ENCODE measurements at places on chromosomes 2 and 18.

DNA sequence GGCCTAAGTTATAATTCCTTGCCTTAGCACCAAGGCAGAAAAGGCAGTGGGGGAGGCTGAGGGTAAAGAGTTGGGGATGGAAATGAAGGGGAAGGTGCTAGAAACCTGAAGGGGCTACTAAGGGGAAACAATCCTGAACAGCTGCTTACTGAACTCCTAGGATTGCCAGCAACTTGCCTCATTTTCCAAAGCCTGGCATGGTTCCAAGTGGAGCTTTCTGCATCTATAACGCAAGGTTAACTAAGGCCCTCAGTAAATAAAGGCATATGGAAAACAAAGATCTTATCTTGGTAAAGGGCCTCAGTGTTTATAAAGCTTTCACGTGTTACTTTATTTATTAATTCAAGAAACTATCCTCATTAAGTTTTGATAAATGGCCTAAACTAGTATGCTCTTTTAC is 10.9 kb downstream of the MEP1B start:
- DNase-seq = no peak

DNA sequence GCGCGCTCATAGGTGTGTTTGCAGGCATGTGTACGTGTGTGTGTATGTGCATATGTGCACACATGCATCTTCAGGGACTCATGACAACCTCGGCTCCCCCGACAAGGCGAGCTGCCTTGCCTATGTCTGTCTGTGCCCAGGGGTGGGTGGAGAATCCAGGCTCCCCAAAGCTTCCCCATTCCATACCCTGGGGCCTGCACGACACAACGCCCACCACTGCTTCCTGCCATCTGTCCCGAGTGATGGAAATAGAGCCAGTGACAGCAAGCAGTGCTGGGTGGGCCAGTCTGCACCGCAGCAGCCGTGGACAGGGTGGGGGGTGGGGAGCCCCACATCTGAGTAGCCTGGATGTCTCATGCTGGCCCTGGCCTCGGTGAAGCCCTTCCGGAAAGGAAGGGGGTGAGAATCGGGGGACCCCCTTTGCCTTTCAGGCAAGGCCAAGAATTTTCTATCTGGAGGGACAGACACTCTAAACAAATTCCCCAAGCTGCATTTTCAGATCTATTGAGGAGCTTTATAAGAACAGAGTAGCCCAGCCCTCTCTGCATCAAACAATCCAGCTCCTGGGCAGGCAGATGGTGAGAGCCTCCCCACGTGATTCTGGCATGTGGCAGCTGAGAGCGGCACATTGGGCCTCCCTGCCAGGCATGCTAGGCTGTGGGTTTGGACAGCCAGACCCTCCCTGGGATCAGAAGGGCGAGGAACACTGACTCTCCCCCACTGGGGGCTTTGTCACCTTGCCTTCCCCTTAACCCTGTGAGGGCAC is 4.9 kb downstream of the KCNIP3 start:
- no peak for DNase-seq

GRCh38 chr18:75173125-75173432 is 35.9 kb downstream of the PTGR3 start:
- no peak for DNase-seq

DNA sequence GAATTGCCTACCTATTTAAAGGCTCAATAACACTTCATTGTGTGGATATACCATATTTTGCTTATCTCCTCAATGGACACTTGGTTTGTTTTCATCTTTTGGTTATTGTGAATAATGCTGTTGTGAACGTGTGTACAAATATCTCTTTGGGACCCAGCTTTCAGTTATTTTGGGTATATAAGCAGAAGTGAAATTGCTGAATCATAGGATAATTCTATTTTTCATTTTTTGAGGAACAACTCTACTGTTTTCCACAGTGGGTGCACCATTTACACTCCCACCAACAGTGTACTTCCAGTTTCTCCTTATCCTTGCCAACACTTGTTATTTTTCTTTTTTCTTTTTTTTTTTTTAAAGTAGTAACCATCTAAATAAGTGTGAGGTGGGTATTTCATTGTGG is 29.0 kb downstream of the PTPN4 start:
- no peak for DNase-seq

GRCh38 chr18:1017227-1018058 is 112.8 kb downstream of the ADCYAP1 start:
- DNase-seq = no peak

Data from T-helper 1 cell (primary cell).